ENCODE measurements at places on chromosomes 6 and 20. TPM values are rescaled to one million over a fixed set of nuclear protein-coding genes. Genes with fewer than 3 reads are reported as not detected.

The ZKSCAN8 gene
- total RNA-seq, result 14.4 TPM

The GPR63 gene
- total RNA-seq, result 1.5 TPM

The SLC26A8 gene
- not detected for total RNA-seq

The DEFB128 gene
- total RNA-seq, result not detected

The PDYN gene
- not detected for total RNA-seq

The DEFB124 gene
- not detected for total RNA-seq

The CLVS2 gene
- not detected for total RNA-seq

The NDUFAF5 gene
- total RNA-seq, result 23.8 TPM

The TCF15 gene
- not detected for total RNA-seq

The KHDC1L gene
- not detected for total RNA-seq

The LAMA4 gene
- total RNA-seq, result not detected

DNA sequence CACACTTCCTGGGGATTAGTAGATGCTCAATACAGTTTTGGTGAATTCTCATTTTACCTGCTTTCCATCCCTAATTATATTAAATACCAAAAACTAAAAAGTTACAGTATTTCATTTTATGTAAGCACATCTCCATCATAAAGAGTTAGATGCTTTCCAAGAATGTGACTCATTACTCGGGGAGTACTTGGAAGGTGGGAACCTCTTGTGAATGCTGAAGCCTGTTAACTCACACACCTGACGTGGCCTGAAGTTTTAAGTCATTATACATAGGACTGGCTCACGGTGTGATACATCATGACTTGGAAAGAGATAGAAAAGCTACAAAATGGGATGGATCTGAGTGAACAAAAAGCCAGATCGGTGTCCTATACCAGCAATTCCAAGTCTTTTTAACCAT, 2.2 kb upstream of the OSER1 start:
- no peak for DNase-seq

DNA sequence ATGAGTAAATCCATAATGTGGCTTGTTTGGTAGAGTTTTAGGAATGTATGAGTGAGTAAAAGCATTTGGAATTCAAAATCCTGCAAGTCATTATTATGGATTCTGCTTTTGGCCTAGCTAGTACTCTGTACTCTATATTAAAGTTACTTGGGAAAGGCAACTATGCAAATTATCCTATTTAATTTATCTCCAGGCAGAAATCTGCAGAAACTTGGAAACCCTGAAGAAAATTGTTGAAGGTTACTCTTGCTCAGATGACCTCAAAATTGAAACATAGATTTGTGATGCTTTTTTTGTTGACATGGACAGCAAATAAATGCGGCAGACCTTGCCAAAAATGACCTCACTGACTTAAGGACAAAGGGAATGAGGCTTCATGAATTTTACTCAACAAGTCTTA, 477.1 kb upstream of the EYS start:
- no peak for DNase-seq

GRCh38 chr6:16059496-16059895, 69.4 kb upstream of the MYLIP start:
- DNase-seq, result no peak

GRCh38 chr20:45495501-45495941, 19.9 kb downstream of the SPINT3 start:
- no peak for DNase-seq

DNA sequence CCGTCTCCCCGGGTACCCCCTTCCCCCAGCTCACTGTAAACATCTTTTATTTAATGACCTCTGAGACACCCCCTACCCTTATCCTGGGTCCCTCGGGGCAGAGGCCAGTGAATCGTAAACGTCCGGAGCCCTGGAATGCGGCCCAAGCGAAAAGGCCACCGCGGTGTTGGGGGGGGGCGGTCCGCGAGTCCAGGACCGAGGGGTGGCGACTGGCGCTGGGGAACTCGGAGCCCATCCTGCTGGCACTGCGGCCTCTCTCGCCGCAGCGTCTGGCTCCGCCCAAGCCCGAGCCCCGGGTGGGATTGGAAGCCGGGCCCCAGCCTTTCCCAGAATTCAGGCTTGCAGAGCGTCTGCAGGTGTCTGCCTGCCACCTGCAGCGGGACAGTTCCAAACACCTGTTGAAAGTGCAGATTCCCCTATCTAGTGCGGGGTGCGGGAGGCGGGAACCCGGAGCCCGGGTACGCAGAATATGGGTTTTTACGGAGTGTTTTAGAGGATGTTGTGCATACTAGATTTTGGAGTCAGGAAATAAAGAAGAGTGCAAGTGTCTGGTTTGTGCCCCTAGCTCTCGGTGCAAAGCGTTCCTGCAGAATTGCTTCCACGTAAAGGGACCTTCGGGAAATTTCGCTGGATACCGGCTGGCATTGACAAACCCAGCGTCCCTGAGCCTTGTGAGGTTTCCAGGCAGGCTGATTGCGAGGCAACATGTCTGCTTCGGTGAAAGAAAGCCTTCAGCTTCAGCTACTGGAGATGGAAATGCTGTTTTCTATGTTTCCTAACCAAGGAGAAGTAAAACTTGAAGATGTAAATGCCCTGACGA, 800 bp downstream of the RWDD2A start:
- peak; percentile 27 for DNase-seq

DNA sequence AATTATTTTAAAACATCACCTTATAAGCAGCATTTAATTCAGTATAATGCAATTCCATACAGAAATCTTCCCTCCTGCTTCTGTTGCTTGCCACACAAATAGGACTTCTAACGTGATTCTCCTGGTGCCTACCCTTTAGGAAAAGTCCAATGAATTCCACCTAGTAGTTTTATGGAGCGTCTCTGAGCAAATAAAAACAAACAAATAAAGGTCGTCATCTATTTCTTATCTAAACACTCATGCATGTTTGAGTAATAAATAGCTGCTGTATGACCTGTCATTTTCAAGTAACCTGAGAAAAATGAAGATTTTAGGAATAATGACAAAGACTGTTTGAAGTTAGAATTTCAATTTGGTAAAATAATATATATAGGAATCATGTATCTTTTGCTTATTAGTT, 102.7 kb downstream of the BMP5 start:
- DNase-seq, result no peak

DNA sequence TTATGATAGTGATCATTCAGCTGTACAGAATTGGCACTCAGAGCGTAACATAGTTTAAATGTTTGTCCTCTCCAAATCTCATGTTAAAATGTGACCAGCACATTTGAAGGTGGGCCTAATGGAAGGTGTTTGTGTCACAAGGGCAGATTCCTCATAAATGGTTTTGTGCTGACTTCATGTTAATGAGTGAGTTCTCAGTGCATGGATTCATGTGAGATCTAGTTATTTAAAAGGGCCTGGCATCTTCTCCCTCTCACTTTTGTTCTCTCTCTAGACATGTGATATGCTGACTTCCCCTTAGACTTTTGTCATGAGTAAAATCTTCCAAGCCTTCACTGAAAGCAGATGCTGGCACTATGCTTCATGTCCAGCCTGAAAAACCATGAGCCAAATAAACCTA, 452.4 kb upstream of the PTCHD4 start:
- no peak for DNase-seq

DNA sequence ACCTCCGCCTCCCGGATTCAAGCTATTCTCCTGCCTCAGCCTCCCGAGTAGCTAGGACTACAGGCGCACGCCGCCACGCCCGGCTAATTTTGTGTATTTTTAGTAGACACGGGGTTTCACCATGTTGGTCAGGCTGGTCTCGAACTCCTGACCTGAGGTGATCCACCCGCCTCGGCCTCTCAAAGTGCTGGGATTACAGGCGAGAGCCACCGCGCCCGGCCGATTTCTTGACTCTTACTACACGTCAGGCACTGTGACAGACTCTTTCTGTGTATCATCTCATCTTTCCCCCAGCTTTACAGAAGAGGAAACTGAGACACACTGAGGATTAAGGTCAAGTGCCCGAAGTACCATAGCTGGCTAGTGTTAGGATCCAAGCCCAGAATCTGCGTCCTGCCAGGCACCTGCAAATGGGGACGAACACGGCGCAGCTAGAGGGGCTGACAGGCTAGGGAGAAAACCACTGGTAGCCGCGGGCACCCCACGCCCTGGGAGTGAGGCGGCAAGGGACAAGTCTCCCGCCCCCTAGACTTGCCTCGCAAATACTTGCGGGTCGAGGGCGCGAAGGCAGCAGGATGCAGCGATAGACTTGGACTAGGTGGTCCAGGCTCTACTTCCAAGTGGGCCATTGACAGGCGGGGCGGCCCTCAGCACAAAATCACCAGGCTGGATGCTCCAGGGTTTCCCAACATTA, 1.1 kb upstream of the TAF8 start:
- DNase-seq, result peak; percentile 40

GRCh38 chr6:89298680-89299465, 16.2 kb downstream of the GABRR2 start:
- DNase-seq, result peak; percentile 77

DNA sequence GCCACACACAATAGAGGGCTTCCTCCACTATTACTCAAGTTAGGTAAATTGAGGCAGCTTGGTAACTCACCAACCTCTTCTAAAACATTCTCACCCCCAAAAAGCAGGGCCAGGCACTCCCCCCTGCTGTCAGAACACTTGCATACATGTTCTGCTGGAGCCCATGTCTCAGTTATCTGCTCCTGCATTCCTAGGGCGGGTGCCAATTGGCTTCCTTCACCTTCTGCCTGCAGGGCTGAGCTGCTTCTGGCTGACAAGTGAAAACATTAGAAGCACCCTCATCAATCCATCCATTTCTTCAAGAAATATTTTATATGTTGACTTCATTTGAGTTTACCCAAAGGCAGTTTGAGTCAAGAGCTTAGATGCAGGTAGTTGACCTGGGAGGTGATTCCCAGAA, 4.5 kb upstream of the ENTPD6 start:
- no peak for DNase-seq

DNA sequence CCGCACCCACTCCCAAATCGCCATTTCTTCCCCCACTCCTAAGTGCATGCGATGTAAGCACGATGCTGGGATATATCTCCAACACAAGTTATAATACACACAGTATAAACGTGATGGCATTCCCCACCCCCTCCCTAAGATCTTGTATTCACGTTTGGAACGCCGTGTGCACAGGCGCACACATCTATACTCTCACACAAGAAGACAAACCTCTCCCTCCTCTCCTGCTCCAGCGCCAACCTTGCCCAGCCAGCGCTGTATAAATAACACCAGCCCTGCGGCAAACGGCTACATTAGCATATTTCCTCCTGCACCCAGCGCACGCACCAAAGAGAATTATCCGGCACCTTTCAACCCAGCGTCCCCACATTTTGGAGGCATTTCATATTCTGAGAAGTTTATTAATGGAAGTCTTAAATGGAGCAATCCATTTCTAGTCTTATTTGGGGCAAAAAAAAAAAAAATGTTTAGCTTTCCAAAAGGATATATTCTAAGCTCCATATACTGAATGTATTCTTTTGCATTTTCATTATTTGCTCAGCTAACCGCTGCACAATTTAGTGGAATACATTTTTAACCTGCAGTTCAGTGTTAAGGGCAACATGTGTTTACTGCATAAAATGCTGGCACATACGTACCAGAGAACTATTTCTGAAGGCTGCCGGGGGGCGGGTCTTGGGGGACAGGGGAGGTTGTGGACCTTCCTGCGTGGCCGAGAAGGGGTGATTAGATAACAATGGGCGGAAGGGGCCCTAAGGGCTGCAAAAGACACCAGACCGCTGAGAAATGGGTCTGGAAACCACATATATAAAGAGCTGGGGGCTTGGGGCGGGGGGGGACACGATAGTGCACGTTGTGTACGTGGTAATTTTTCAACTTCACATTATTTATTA, 1.1 kb upstream of the SLC22A23 start:
- DNase-seq, result peak; percentile 35

DNA sequence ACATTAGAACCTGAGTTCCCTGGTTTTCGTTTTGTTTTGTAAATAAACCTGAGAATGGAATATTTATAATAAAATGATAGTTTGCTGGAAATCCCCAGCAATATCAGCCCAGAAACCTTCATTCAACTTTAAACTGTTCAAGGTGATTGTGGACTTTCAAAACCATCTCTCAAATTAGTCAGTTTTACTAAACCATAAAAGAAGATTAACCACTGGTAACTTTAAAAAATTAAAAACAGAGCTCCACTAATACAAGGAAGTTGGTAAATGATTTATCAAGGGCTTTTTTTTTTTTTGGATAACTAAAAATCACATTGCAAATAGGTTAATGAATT, 10.0 kb downstream of the MBOAT1 start:
- no peak for DNase-seq

DNA sequence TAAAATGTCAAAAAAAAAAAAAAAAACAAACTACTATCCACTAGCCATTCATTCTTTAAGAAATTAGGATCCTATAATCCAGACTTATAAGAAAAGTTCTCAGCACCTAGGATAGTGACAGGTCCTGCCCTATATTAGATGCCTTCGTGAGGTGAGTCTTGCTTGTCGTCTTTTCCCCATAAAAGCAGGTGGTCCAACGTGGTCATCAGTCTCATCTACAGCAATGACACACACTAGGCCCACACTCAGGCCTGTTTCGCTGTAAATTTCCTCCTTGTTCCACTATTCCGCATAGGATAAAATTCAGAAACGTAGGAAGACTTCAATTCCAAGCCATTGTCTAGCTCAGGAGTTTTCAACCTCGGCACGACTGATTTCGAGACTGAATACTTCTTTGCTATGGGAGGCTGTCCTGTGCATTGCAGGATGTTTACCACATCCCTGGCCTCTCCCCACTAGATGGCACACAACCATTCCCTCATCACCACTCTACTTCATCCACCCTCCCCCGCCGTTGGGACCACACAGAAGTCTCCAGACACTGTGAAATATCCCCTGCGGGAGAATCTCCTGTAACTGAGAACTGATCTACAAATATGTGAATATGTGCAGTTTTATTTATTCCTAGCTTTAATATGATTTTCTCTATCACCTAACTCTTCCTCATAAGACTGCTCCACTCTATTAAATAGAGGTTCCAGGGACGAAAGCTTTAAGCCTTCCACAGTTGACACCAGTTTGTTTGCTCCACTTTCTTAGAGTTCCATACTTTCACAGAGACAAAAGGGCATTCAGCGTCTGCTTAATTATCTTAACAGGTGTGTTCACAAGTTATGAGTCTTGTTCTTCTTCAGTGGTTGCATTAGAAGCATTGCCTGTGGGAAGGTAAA, 346.3 kb downstream of the BMP2 start:
- DNase-seq, result no peak

GRCh38 chr6:14472986-14473337, 355.4 kb downstream of the CD83 start:
- DNase-seq, result no peak

DNA sequence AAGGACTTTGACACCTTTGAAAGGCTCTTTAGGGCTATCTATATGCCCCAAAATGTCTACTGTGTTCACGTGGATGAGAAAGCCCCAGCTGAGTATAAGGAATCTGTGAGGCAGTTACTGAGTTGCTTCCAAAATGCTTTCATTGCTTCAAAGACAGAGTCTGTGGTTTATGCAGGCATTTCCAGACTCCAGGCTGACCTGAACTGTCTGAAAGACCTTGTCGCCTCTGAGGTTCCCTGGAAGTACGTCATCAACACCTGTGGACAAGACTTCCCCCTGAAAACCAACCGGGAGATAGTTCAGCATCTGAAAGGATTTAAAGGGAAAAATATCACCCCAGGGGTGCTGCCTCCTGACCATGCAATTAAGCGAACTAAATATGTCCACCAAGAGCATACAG, 65.2 kb downstream of the GCNT2 start:
- no peak for DNase-seq

Measured in activated CD4-positive, alpha-beta memory T cell treated with anti-CD3 and anti-CD28 coated beads for 36 hours (primary cell).